ENCODE measurements at places on chromosomes 5 and 9. TPM values are rescaled to one million over a fixed set of nuclear protein-coding genes. Genes with fewer than 3 reads are reported as not detected.

DTWD2 gene
- total RNA-seq = 0.52 TPM

BNC2 gene
- total RNA-seq = 28.8 TPM

RNF183 gene
- total RNA-seq = not detected

PCDHB4 gene
- not detected for total RNA-seq

AK8 gene
- total RNA-seq = 0.47 TPM

LCN9 gene
- not detected for total RNA-seq

SPOCK1 gene
- 53.9 TPM for total RNA-seq

ARAP3 gene
- total RNA-seq = 2.8 TPM

SERINC5 gene
- 11.8 TPM for total RNA-seq

PTGDS gene
- 6.0 TPM for total RNA-seq

SNAPC4 gene
- 4.6 TPM for total RNA-seq

SV2C gene
- total RNA-seq = not detected

IL33 gene
- total RNA-seq = 83.6 TPM

SPINK5 gene
- 0.09 TPM for total RNA-seq

HAVCR1 gene
- not detected for total RNA-seq

SLCO6A1 gene
- not detected for total RNA-seq

AJM1 gene
- 0.95 TPM for total RNA-seq

SH2D3C gene
- not detected for total RNA-seq

MORN5 gene
- total RNA-seq = not detected

ORM1 gene
- total RNA-seq = not detected

SPINK6 gene
- not detected for total RNA-seq

C5orf22 gene
- total RNA-seq = 9.3 TPM

FOXI1 gene
- total RNA-seq = not detected

ALDH7A1 gene
- 52.8 TPM for total RNA-seq

GDNF gene
- total RNA-seq = 0.32 TPM

MYMK gene
- not detected for total RNA-seq

DDX4 gene
- not detected for total RNA-seq

SH3RF2 gene
- 0.79 TPM for total RNA-seq

KIAA1191 gene
- 41.8 TPM for total RNA-seq

ANKRD18A gene
- total RNA-seq = not detected

STPG3 gene
- total RNA-seq = not detected

KIF4B gene
- total RNA-seq = 0.09 TPM

PTCH1 gene
- 1.6 TPM for total RNA-seq

PCAT7 gene
- not detected for total RNA-seq

ZDHHC11 gene
- 3.3 TPM for total RNA-seq

HAND1 gene
- total RNA-seq = not detected

CATSPER3 gene
- total RNA-seq = 0.16 TPM

FBN2 gene
- 14.7 TPM for total RNA-seq

LCNL1 gene
- 0.16 TPM for total RNA-seq

LEAP2 gene
- total RNA-seq = 0.34 TPM

TAF11L12 gene
- total RNA-seq = not detected

IL7R gene
- total RNA-seq = 0.79 TPM

NIPAL4 gene
- not detected for total RNA-seq
